Kidney (tissue), 22 donors: ENCODE measurements at places on chromosomes 4 and X.

DNA sequence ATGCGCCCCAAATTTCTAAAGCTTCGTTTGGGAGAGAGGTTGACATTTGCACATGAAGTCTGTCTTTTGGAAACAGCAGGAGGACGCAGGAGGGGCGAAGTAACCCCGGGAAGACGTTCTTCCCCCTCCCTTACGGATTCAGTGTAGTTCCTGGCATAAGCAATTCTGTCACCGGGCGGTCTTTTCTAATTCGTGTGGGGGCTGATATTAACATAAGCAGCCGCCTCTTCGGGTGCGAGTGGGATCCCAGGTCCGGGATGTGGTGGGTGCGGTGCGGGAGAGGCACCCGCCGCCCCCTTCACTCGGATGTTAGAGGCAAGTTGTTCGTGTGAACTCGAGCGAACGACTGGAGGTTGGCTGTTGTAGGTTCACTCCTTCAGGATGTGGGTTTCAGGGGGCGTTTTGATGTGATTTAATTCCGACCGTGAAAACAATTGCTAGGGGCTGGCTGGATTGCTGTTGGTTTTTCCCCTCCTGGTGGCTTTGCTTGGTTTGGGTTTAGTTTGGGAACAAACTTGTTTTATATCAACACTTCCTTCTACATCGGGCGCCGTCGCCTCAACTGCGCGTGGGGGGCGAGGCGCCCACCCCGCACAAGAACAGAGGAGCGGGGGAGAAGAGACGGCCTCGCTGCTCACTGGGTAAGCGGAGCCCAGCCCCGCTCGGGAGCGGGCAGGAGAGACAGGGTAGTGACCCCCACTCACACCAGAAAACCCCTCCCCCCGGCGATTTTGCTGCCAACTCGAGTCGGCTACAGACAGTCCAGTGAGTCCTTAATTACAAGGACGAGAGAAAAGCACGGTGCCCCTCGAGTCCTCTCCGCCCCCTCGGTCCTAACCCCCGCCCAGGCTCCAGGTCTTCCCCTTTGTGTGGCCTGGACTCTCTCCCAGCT is 2.9 kb upstream of the LEF1 start:
- no peak for DNase-seq

DNA sequence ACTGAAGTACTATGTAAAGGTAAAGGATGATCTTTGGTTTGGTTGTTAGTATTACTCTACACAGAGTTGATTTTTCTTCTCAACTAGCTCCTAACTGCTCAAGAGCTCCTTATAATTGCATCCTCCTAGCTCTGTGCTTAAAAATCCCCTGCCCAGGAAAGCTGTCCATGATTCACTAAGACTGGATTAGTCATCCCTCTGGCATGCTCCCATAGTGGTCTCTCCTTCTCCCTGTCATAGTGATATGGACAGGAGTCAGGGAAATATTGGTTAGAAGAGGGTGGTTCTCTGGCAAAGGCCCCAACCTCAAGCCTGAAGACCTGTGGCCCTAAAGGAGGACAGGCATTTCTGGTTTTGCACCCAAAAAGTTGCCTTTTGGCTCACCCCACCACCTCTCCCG is 242.3 kb upstream of the KCNIP4 start:
- DNase-seq: no peak

GRCh38 chrX:115030625-115031024 is 13.2 kb upstream of the IL13RA2 start:
- DNase-seq: no peak

DNA sequence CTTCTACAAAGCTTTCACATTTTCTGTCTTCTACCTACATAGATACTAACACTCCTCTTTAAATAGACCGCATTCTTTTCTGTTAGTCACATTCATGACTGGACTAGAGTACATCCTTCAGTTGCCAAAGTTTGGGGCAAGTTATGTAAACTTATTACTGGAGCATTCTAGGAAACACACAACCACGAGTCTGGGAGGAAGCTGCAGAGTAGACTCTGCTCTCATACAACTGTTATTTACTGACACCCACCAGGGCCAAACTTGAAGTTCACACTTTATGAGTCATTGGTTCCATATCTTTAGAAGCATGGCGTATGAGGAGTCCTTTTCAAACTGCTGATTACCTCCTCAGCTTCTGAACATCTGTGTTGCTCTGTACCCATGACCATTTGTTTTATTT is 87.0 kb downstream of the RNF150 start:
- DNase-seq: no peak

- no peak for DNase-seq
Observed at GRCh38 chr4:145546175-145546915, 64.7 kb downstream of the SMAD1 start.
